ENCODE measurements at places on chromosomes 2 and 18.

GRCh38 chr2:186733414-186733813 lies 39.6 kb downstream of the FAM171B start:
- no peak for DNase-seq

GRCh38 chr2:191171708-191172355 lies 21.0 kb upstream of the STAT4 start:
- DNase-seq, result no peak

GRCh38 chr2:221500501-221501209 lies 71.4 kb downstream of the EPHA4 start:
- no peak for DNase-seq

- DNase-seq, result no peak
Measured at GRCh38 chr2:74593826-74594772, 39.6 kb downstream of the DOK1 start.

DNA sequence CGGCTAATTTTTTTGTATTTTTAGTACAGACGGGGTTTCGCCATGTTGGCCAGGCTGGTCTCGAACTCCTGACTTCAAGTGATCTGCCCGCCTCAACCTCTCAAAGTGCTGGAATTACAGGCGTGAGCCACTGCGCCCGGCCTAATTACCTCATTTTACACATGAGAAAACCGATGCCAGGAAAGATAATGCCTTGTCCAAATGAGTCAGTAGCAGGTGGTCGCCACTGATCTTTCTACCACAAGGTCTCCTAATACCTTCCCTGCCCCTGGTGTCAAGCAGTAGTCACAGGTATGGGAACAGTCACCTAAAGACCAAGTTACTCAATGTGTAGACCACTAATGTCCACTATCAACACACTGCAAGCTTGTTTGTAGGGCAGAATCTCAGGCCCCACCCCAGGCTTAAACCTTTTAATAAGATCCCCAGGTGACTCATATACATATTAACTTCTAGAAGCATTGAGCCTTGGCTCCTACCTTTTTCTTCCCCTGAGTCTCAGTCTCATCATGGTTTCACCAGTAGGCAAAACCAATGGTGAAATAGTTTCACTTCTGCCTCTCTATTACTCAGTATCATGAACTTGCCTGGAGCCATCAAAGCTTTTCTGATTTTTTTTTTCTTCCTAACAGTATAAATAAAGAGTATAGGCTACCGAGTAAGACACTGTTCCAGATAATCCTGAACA lies 6.9 kb upstream of the EPB41L5 start:
- no peak for DNase-seq

DNA sequence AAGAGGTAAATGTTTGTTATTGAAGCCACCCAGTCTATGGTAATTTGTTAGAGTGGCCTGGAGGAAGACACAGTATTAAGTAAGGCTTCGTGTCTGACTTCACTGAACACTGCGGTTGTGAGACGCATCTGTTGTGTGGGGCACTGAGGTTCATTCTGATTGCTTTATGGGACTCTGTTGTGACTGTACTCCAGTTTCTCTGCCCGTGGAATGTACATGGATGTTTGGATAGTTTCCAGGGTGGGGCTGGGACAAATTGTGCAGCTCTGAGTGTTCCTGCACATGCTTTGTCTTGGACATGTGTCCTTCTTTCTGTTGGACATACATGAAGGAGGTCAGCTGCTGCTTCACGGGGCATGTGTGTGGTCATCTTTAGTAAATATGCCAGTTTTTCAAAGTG lies 58.6 kb downstream of the ODC1 start:
- no peak for DNase-seq

DNA sequence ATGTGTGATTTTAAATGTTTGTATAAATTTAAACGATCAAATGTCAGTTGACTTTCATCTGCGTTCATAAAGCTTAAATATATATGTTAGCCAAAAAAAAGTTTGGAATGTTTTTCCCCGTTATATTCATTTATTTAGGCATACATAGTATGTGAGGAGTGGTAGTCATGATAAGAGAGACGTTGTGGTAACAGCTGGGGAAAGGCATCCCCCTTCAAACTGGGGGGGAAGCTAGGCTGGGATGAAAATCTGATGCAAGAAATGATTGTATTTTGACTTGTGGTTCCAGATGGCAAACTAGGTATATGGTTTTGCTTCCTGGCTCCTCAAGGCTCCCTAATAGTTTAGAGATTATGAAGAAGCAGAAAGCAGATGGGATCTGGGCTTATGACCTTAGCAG lies 30.1 kb downstream of the ITGA6 start:
- no peak for DNase-seq

DNA sequence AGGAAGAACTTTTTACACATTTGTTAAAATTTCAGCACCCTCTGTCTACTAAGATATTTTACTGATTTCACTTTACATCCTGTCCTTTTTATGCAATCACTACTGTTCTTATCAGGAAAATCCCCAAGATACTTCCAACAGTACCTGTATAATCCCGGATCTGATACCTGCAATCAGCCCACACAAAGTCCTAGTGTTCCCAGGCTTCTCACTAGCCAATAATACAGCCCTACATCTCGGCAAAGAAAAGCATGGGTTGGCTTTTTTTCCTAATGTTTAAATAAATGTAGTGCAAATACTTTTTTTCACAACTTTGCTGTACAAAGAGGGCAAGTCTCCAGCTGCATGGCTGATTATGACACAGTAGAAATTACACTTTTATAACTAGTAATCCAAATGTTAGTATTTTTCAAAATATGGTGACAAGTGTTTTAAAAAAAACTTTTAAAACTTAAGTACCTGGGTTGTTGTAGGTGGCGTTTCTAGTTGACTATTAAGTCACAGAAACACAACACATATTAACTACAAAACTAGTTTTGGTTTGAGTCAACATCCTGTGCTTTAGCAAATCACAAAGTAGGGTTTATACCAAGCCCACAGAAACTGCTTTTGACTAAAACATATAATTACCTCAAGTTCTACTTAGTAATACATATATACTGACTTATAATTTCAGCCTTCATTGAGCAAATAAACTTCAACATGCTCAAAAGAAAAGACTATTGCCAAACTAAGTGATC lies 19.5 kb downstream of the CNOT11 start:
- no peak for DNase-seq

GRCh38 chr2:11492720-11493119 lies 26.8 kb upstream of the E2F6 start:
- no peak for DNase-seq

DNA sequence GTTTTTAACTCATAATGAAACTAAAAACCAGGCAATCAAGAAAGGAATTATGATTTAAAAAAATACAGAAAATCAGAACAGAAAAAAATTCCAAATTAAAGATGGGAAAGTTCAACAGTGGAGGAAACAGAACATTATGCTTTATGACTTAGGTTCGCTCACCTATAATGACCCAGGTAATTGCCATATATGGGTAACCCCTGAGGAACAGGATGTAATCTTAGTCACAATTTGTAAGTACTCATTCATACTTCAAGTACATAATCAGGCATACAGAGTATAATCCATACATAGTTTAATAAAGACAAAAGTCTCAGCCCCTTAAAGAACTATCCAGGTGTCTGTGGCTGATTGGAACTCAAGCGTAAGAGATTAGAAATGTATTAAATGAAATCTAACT lies 159.6 kb downstream of the AFF3 start:
- DNase-seq, result no peak

GRCh38 chr2:226352941-226353560 lies 446.6 kb downstream of the IRS1 start:
- peak; percentile 71 for DNase-seq
